ENCODE measurements at places on chromosomes 7 and 10.

- no peak for DNase-seq
Observed at GRCh38 chr7:135328053-135328452, 94.4 kb downstream of the STRA8 start.

DNA sequence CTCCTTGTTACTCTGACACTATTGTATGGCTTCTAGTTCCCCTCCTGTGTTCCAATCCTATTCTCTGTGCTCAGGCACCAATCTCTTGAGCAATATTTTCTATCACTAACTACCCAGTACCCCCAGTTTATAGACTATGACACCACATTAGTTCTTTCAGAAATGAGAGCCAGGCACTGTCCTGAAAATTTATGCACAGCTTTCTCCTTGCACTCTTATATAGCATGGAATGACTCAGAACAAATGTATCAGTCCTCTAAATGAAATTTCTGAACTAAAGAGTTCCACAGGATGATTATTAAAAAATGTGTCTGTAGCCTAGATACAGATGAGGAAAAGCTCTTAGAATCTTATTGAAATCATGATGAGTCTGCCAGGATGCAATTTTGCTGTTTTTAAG, 489.9 kb downstream of the XPNPEP1 start:
- DNase-seq: no peak

DNA sequence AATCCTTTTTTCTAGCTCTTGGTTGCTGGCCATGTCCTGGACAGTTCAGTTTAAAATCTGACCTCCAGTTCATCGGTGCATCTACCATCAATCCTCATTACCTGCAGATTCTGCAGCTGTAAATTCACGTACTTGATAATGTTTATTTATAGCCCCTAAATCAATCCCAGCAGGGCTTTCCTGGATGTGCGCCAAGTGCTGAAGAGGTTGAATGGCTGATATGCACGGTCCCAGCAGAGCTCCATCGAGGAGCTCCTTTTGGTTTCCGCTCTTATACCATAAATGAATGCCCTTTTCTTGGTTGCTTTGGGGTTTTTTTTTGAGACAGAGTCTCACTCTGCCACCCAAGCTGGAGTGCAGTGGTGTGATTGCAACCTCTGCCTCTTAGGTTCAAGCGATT, 91.2 kb upstream of the CCZ1B start:
- peak; percentile 71 for DNase-seq

DNA sequence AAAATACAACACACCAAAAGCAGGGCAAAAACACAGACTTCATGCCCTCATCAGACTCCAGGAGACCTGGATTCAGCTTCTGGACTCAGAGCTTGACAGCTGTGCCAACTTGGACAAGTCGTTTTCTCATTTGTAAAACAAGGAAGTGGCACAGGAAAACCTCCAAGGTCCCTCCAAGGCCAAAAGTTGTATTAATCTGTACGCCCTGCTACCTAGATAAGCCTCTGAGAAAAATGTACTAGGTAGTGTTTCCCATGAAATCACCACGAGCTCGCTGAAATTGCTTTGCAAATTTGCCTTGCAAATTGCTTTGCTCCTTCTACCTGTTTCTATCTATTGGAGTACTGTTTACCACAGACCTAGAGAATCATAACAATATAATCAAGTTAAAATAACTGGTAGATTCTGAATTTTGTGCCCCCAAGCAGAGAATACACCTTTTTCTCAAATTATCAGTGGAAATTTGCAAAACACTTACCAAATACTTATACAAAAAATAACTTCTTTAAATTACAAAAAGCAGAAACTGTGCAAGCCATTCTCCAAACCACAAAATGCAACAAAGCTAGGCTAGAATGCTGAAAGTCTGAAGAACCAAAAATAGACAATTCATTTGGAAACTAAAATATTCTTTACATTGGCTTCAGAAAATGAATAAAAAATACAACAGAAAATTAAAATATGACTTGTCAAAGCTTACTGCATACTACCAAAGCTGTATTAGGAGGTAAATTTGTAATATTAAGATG, 158.1 kb upstream of the CHST15 start:
- no peak for DNase-seq

- no peak for DNase-seq
Observed at GRCh38 chr7:151397026-151397425, 12.8 kb downstream of the WDR86 start.

DNA sequence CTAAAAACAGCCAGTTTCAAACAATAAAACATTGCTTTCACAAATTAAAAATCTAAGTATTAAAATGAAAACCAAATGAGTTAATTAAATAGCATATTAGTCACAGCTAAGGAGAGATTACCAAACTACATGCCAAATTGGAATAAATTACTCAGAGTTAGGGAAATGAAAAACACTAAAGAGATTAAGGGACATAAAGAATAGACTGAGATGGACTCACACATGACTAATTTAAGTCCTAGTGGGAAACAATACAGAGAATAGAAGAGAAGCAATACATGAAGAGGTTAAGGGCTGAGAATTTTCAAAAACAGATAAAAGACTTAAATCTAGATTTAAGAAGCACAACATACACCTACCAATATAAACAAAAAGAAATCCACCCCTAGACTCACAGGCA, 110.6 kb downstream of the ZFAND4 start:
- DNase-seq: no peak

GRCh38 chr7:105652359-105652993, 71.2 kb upstream of the EFCAB10 start:
- DNase-seq: peak; percentile 87

GRCh38 chr7:42982604-42983115, 50.5 kb downstream of the MRPL32 start:
- DNase-seq: no peak

- no peak for DNase-seq
Observed at GRCh38 chr10:68251151-68251550, 19.2 kb upstream of the ATOH7 start.

- no peak for DNase-seq
Observed at GRCh38 chr7:147564786-147565476, 1025.6 kb upstream of the C7orf33 start.

GRCh38 chr7:135653340-135654080, 8.8 kb upstream of the STMP1 start:
- DNase-seq: no peak

GRCh38 chr7:5396542-5396941, 27.1 kb downstream of the TNRC18 start:
- DNase-seq: no peak

GRCh38 chr7:28686418-28686800, 271.7 kb downstream of the TRIL start:
- DNase-seq: no peak

DNA sequence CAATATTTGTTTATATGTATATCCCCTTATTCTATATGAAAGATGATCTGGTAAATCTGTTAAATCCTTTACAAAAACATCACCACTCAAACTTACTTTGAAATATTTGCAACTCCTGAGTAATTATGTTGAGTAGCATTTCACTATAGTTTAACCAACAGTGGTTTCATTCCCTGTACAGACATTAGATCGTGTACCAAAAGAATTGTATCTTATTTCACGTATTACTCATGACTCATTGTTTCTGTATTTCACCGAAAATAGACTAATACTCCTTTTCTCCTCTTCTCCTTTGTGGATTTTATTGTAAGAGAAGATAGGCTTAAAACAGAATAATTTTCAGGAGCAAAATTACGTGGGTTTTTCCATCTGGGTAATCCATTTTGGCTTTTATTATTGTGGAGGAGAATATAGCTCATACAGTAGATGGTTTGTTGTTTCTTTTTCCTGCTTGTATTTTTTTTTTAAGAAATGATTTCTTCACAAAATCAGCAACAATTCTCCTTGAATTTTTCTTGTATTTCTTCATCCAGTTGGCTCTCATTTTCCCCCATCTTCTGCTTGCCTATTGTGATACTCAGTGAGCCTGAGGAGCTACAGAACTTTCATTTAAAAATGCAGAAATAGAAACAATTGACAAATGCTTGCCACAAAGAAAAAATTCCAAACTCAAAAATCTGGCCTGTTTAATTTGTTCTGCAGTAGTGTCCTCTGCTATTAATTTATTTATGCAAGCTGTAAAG, 90.6 kb upstream of the OIT3 start:
- no peak for DNase-seq

GRCh38 chr10:125782616-125783015, 7.0 kb upstream of the MMP21 start:
- DNase-seq: no peak

- no peak for DNase-seq
Observed at GRCh38 chr7:130935564-130936157, 201.7 kb upstream of the KLF14 start.

GRCh38 chr10:130547368-130547767, 411.2 kb downstream of the GLRX3 start:
- no peak for DNase-seq

DNA sequence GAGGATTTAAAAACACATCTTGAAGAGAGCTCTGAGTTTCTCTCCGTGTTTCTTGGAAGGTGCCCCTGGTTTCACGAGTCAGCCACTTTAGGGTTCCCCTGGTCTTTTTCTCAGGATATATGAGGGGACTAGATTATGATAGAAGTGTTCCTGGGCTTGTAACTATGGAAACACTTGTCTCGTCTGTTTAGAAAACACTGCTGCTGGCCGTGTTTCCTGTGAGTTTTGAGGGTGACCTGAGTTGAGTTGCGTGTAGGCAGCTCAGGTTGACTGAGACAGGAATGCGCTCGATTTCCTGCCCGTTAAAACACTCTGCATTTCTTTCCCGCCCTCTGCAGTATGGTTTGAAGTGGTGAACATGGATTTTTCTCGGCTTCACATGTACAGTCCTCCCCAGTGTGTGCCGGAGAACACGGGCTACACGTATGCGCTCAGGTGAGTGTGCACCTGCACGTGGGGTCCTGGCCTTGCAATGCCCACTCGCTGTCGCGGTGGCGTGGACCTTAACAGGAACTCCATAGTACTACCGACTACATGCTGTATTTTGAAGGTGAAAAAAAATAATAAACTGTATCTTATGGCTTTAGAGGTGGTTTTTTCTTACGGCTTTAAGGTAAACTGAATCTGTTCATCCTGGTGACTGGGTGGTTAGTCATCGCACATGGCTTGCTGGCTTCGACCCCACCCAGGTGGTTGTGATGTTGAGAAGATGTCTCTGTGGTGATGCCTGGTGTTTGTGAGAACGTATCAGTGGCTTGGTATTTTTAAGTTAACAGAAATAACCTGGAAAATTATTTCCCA, at the start of gene SUN1:
Gene SUN1 (plus strand): TSS at position 310 of the 801 bp plus-strand sequence. CDS start 49 bp downstream, at position 359.
- no peak for DNase-seq

GRCh38 chr7:37960483-37960882, 40.0 kb downstream of the EPDR1 start:
- no peak for DNase-seq

DNA sequence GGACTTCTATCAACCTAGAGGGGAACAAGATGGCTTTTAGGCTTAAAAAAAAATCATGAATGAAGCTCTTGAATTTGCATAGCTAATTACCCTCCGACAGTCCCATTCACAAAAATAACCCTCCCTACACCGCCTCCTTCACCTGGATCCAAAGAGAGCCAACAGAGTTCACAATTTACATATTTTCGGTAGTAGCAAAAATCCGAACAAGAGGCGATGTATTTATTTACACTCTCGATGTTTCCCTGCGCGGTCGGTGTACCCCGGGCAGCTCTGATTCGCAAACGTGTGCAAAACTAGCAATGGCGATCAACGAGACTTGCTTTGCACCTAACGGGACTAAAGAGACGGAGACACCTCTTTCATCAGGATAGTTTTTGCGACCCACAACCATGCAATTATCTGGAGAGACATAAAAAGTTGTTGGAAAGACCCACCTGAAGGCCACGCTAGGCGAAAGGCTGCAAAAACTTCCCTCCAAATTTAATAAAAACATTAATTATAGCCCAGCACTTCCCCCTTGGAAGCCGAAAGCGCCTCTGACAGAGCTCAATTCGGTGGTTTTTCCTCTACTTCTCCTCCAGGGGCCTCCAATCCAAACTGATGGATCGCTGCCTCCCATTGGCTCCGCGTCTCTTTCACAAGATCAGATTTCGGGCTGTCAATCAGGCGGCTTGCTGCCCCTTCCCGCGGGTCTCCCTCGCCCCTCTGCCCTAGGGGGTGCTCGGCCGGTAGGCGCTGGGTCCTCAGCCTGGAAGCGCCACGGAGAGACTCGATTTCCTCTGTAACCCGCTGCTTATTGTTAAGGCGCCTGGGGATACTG, at the start of gene ETV1:
Gene ETV1 (minus strand): TSS at position 541 of the 823 bp plus-strand sequence. CDS start 614 bp downstream, outside the sequence.
- DNase-seq: peak; percentile 86

DNA sequence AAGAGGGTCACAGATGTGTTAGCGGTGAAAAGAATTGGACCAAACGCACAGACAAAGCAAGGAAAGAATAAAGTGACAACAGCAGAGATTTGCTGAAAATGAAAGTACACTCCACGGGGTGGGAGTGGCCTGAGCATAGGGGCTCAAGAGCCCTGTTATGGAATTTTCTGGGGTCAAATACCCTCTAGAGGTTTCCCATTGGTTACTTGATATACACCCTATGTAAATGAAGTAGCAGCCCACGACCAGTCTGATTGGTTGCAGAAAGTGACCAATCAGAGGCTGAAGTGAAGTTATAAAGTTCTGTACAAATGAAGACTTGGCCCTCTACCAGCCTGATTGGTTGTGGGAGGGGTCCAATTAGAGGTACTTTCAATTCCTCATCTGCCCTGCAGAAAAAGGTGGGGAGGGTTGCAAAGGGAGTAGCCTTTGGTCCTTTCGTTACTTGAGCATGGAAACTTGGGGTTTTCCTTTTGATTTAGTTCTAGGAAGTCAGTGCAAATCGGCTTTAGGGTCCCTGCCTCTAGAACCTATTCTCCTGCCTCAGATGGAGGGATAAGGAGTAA, 125.6 kb upstream of the PRPS1L1 start:
- no peak for DNase-seq

DNA sequence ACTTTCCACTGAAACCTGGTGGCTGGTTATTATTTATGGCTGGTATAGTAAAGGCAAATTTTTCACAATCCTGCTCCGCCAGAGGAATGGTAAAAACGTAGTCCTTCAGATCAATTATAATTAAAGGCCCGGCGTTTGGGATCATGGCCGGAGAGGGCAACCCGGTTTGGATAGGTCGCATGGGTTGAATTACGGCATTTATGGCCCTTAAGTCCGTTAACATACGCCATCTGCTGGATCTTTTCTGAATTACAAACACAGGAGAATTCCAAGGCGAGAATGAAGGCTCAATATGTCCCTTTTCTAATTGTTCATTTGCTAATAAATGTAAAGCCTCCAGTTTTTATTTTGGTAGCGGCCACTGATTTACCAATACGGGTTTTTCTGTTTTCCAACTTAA, 11.3 kb upstream of the TAS2R3 start:
- no peak for DNase-seq

GRCh38 chr10:11341283-11341960, 270.0 kb downstream of the USP6NL start:
- no peak for DNase-seq

DNA sequence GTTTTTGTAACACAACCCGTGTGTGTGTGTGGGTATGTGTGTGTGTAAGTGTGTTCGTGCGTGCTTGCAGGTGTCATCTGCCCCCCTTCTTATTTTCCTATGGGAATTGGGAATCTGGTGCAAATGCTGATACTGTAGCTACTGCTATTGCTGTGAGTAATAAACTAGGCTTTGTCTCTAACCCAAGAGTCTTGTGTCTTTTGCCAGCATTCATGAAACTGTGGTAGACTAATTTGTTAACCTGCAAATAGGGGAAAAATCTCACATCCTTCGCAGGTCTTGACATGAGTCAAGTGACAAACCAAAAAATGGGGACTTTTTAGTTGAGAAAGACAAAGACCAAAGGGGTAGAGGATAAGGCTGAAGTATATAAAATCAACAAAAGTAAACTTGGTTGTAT, 57.9 kb upstream of the FAM133B start:
- no peak for DNase-seq
